ENCODE measurements at places on chromosomes 6 and 20.

DNA sequence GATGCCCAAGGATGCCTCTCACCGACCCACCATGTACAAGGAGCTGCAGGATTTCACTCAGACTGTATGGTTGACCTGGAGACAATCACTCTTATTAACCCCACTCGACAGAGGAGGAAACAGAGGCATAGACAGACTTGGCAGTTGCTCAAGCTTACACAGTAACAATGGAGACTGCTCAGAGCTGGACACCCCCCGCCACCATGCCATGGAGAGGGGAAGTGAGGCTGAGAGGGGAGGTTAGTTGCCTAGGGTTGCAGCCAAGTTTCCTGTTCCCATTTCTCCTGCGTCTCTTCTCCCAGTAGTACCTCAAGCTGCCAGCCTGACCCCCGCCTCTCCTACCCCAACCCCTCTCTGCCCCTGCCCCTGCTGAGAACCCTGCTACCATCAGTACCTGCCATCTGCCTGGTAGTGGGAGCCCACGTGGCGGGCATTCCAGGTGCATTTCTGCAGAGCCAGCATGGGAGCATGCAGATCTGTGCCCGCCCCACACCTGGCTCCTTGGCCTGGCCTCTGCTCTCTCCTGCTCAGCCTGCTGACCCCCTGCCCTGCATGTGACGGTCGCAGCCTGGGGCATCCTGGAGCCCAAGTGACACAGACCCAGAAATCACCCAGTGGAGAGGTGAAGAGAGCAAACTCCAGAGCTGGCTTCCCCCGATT, 157.7 kb downstream of the PREX1 start:
- DNase-seq: no peak

GRCh38 chr6:3961581-3962215, 112.5 kb downstream of the FAM50B start:
- DNase-seq: no peak

DNA sequence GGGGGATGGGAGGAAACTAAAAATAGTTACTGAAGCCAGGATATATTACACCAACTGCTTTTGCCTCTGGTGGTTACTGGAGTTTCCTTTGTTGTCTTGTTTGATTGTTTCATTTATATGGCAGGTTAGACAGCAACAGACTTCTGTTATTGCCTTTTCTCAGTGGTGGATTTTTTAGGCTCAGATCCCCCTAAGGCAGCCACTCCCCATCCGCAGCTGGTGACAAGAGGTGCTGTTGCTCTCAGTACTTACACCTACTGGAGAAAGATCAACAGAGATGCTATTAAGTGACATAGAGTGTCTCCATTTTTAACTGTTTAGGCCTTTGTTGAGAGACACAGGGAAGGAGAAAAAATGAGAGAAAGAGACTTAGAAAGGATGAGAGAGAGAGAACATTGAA, 552.1 kb downstream of the PKHD1 start:
- no peak for DNase-seq

DNA sequence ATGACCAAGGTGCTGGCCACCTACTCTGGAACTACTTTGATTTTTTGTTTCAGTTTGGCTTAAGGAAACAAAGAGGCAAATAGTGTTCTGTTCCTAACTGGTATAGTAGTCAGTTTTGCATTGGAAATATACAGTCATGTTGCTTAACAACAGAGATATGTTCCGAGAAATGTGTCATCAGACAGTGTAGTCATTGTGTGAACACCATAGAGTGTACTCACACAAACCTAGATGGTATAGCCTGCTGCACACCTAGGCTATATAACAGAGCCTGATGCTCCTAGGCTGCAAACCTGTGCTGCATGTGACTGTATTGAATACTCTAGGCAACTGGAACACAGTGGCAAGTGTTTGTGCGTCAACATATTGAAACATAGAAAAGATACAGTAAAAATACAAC, 80.4 kb downstream of the ARID1B start:
- no peak for DNase-seq

- DNase-seq: no peak
Observed at GRCh38 chr6:170052991-170053821, 237.7 kb downstream of the DLL1 start.

- no peak for DNase-seq
Observed at GRCh38 chr20:61888101-61888865, 177.4 kb downstream of the TAF4 start.

DNA sequence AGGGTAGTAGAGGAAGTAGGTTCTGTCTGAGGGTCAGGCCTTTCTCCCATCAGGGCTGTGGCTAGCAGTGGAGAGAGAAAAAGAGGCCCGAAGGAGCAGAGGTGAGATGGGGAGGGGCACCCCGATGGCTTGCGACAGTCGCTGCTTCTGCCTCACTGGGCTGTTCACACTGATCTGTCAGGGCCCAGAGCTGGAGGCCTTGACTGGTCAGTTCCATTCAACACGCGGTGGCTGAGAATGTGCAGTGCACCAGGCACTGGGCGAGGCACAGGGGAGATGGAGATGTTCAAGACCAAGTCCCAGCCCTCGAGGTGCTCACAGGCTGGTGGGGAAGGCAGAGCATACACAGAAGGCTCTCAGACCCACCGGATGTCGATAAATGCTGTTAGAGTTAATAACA, 21.4 kb downstream of the SLC12A5 start:
- no peak for DNase-seq

DNA sequence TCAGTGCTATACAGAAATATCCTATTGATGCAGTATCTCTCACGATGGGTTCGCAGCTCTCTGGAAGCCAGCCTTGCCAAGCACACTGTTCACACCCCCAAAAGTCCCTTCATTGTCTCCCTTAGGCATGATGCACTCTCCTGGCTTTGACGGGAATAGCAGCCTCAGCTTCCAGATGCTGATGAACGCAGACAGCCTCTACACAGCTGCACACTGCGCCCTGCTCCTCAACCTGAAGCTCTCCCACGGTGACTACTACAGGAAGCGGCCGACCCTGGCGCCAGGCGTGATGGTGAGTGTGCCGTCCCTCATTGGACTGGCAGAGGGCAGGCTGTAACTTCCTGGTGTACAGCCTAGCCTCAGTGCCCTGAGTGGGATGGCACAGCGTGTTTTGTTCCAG, 60.0 kb upstream of the PBOV1 start:
- no peak for DNase-seq

GRCh38 chr6:166168616-166169548, 1.2 kb upstream of the TBXT start:
- no peak for DNase-seq

- no peak for DNase-seq
Observed at GRCh38 chr20:57866250-57867106, 156.7 kb upstream of the PMEPA1 start.

GRCh38 chr6:112874881-112875280, 527.8 kb downstream of the RFPL4B start:
- no peak for DNase-seq

DNA sequence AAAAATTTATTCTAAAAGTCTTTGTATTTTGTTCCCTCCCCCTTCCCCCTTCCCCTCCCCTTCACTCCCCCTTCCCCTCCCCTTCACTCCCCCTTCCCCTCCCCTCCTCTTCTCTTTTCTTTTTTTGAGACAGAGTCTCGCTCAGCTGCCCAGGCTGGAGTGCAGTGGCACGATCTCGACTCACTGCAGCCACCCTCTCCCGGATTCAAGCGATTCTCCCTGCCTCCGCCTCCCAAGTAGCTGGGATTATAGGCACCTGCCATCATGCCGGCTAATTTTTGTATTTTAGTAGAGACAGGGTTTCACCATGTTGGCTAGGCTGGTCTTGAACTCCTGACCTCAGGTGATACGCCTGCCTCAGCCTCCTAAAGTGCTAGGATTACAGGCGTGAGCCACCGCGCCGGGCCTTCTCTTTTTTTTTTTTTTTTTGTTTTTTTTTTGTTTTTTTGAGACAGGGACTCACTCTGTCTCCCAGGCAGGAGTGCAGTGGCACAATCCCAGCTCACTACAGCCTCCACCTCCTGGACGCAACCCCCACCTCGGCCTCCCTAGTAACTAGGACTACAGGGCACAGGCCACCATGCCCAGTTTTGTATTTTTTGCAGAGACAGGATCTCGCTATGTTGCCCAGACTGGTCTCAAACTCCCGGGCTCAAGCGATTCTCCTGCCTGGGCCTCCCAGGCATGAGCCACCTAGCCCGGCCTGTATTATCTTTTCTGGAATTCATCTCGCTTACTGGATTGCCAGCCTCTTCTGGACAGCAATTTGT, 1.1 kb upstream of the AFG1L start:
- no peak for DNase-seq

DNA sequence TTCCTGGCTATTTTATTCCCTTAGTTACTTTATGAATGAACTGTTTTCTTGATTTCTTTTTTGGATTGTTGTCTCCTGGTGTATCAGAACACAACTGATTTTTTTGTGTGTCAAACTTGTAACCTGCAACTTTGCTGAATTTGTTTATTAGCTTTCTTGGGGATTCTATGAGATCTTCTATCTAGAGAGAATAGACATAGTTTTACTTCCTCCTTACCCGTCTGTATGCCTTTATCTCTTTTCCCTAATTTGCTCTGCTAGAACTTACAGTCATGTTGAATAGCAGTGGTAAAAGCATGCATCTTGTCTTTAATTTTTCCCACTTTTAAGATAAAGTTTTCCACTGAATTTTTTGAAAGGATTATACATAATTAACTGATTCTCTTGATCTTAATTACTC, 13.2 kb downstream of the RNF146 start:
- DNase-seq: no peak

DNA sequence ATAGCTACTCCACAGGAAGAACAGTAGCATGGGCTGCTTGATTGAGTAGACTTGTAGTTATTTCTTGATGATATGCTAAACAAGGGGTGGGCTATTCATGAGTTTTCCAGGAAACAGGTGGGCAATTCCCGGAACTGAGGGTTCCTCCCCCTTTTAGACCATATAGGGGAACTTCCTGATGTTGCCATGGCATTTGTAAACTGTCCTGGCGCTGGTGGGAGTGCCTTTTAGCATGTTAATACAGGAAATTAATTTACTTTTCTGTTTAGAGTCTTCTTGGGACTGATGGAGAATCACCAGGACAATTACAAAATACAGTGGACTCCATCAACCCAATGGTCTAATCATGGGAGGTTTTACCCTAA, 22.7 kb downstream of the CYP24A1 start:
- DNase-seq: no peak

DNA sequence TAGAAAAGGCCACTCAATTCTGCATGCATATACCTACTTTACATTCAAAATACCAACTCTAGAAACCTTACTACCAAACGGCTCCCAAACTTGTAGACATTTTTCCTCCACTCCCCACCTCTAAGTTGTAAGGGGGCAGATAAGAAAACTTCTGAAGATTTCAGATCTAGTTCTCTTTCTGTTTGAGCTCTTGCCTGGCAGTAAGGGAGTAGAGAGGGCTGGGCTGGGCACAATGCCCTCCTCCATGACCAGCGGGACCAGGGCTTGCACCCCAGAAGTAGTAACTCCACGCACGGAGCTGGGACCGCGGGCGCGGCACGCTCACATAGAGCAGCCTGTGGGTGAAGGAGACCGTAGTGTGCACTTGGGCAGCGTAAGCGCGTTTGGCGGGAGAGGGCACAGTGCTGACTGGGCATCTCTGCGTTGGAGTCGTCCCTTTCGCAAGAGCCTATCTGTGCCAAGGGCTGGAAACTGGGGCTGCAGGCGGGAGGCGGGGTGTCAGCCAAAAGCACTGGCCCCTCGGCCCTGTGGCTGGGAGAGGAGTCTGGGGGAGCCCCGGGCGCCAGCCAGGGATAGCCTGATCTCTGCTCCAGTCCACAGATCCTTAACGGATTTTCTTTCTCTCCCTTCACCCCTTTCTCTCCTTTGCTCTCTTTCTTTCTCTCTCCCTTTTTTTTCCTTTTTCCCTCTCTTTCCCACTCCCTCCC, 32.4 kb downstream of the PHACTR1 start:
- DNase-seq: no peak

- DNase-seq: no peak
Observed at GRCh38 chr6:64249115-64249514, 613.5 kb downstream of the PHF3 start.

GRCh38 chr20:20251317-20251716, 116.6 kb upstream of the INSM1 start:
- DNase-seq: no peak

DNA sequence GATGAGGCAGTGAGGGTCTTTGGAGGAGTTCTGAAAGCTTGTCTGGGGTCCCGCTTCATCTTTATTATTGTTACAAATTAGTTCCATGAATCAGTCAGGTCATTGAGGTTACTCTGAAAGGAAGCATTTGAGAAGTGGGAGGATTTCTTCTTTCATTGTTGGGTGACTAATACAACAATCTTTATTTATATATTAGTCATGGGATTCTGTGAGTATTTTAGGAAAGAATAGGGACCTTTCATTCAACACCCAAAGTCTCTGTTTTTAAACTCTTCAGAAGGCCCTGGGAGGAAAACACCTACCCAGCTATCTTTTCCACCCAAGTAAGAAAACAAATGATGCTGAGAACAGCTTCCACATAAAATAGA, 98.3 kb downstream of the SOD2 start:
- no peak for DNase-seq

DNA sequence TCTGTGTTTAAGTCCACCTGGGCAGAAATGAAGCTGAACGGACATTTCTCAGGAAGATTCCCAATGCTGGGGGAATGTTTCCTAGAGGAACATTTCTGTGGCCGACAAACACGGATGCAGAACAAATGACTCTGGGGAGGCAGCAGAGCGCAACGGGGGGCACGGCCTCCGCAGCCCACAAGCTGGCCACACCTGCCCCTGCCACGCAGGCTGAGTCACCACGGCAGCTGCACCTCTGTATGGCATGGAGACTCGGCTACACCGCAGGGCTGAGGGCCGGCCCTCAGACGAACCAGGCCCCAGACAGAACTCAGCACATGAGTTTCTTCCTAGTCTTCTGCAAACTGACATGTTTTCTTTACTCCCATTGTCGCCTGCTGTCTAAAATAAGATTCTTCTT, 10.0 kb upstream of the PRR18 start:
- no peak for DNase-seq

DNA sequence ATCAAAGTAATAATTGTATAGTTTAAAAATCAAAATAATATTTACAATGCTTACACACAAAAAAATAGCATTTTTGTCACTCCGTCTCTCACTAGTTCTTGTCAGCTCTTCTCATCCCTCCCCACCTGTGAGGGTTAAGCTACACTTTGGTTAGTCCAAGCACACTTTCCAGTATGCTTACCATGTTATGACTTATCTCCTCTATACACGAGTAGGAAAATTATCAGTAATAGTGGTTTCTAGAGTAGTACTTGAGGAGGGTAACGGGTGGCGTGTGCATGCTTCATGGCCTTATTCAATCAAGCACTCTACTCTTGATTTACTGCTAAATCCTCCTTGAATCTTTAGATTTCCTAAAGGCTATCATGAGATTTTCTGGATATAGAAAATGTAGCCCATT, 443.7 kb downstream of the UTRN start:
- no peak for DNase-seq

GRCh38 chr6:94751641-94752329, 825.5 kb upstream of the MANEA start:
- DNase-seq: no peak

- no peak for DNase-seq
Observed at GRCh38 chr6:155520078-155520477, 64.4 kb upstream of the NOX3 start.

DNA sequence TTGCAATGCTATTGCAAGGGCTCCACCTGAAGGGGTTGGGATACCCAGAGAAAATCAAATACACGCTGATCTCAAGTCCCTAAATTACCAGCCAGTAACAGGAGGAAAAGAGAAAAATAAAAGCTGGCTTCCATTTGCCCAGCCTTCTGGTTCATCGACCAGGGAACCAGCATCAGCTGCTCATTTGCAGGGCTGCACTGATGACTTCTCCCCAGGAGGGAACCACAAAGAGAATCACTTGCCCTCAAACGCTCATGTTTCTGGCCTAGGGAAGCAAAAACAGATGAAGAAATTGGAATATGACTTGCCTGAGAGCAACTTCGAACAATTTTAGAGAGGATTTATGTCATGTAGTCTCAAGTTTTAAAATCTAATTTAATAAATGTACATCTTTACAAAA, 119.7 kb downstream of the SH3BGRL2 start:
- DNase-seq: no peak
